Activated CD8-positive, alpha-beta memory T cell treated with anti-CD3 and anti-CD28 coated beads, Interleukin-2, amount 50 U/mL, for 48 hours (primary cell): ENCODE measurements at places on chromosomes 3 and 15.

DNA sequence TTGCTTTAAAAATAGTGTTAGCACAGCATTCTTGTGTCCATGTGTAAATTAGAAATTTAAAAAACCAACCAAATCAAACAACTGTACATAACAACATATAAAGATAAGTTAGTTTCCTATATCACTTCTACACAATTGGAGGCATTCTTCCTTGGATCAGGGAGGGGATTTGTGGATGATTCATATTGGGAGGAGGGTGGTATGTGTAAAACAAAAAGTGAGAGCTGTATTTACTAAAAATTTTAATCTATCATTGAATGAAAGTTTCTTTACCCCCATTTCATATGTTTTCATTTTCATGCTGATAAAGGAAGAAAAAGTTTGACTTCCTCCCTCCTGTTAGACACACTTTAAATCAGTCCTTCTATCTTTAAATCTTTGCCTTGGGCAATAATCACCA is 325.0 kb downstream of the SATB1 start:
- no peak for DNase-seq

DNA sequence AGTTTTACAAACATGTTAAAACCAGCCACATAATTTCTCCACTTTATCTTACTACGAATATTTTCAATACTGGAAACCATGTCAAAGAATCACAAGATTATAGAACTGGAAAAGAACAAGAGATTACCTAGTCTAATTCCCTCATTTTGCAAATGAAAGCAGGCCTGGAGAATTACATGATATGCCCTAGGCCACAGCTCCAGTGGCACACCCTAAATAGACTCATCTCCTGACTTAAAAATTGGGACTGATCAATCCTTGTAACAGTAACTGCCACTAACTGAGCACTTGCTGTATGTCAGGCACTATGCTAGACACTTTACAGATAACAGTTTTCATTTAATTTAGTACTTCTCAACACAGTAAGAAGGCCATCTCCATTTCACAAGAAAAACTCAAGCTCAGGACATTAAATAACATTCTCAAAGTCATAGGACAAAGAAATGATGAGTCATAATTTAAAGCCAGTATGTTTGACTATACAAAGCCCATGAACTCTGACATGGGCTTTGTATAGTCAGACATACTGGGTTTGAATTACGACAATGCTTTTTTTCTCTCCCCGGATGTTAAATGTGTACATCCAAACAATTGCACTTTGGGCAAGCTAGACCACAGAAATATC is 9.4 kb downstream of the IGSF11 start:
- no peak for DNase-seq

DNA sequence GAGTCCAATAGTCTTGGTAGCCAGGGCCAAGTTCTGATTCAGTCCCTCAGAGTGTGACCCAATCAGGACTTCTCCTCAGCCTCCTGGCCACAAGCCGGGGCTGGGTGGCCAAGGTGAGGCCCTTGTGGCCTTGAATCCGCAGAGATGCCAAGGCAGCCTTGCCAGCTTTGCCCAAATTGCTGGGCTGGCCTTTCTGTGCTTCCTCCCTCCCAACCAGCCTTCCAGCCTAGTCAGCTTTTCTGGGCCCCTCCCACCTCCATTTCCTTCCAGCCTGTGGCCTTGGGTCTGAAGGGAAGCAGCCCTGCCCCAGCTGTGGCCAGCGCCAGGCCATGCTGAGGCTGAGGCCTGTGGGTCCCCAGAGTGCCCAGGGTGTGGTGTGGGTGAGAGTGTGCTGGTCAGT is 34.3 kb upstream of the ANKDD1A start:
- DNase-seq = no peak

- no peak for DNase-seq
Measured at GRCh38 chr3:124701687-124702086, 28.6 kb upstream of the UMPS start.

GRCh38 chr3:51559411-51559888 is 20.9 kb downstream of the RAD54L2 start:
- DNase-seq = no peak

DNA sequence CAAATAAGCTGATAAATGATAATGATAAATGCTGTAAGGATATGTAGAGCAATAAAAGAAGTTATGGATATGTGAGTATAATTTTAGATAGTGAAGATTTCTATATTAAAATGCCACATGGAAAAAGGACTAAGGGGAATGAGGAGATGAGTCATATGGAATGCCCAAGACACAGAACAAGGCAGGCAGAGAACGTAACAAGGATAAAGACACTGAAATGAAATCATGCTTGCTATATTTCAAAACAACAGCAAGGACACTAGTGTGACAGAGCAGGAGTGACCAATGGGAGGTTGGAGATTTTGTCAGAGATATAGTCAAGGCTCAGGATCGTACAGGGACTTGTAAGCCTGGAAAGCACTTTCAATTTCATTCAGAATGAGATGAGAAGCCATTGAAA is 621.5 kb upstream of the SEMA6D start:
- no peak for DNase-seq

GRCh38 chr15:81723701-81724100 is 322.1 kb downstream of the MEX3B start:
- DNase-seq = no peak

DNA sequence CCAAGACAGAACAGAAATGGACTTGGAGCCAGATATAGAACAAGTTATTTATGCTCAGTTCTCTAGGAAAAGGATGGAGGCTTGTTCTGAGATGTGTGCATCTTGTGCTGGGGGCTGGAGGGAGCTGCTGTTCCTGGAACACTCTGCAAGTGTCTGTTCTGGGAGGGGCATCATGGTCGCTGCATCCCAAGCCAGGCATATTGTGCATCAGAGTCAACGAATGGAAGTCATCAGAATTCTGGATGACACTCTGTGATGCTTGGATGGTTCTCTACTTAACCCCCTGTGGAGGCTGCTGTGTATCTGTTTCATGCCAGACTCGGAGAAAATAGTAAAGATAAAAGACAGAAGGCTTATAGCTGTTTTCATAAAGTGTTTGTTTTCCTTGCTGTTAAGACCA is 34.7 kb downstream of the RPL22L1 start:
- DNase-seq = no peak

- no peak for DNase-seq
Measured at GRCh38 chr3:16935781-16936180, 51.0 kb downstream of the PLCL2 start.

DNA sequence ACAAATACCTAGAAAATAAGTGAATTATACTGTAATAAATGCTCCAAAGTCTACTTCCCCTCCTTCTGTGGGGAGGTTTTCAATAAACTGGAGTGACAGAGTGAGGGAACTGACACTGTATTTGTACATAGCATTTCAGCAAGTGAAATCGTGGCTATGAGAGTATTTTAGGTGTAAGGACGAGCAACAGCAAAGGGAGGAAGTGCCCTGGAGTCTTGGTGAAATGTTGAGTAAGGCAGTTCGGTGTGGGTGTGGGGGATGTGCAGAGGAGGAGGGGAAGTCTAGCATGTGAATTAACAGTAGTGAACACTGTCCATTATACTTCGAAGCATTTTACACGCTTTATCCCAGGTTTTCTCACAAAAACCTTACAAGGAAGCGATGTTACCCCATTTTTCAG is 18.1 kb upstream of the P2RY13 start:
- DNase-seq = no peak

- DNase-seq = no peak
Measured at GRCh38 chr15:70597945-70598344, 165.4 kb downstream of the UACA start.

DNA sequence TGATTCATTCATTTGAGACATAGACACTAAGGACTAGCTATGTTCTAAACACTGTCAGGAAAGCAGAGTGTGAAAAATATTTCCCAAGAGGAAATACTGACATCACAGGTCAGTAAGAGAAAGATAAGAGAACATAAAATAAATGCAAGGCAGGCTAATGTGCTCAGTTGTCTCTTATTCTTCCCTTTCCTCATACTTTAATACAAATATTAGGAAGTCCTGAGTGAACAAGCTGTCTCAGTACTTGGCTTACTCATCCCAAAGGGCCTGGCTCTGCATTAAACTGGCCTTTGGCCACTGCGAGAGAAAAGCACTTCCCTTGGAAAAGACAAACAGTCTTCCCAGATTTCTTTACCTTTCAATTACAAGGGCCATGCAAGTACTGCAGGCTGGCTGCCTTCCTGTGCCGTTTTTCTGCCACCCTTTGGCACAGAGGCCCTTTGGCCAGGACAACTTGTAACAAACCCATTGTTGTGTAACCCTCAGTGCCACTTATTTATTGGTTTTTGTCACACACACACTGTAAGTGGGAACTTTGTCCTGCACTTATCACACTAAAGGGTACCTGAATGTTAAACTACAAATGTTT is 31.7 kb downstream of the EDC3 start:
- DNase-seq = peak; percentile 22

GRCh38 chr3:167067787-167068161 is 312.3 kb downstream of the ZBBX start:
- DNase-seq = no peak

DNA sequence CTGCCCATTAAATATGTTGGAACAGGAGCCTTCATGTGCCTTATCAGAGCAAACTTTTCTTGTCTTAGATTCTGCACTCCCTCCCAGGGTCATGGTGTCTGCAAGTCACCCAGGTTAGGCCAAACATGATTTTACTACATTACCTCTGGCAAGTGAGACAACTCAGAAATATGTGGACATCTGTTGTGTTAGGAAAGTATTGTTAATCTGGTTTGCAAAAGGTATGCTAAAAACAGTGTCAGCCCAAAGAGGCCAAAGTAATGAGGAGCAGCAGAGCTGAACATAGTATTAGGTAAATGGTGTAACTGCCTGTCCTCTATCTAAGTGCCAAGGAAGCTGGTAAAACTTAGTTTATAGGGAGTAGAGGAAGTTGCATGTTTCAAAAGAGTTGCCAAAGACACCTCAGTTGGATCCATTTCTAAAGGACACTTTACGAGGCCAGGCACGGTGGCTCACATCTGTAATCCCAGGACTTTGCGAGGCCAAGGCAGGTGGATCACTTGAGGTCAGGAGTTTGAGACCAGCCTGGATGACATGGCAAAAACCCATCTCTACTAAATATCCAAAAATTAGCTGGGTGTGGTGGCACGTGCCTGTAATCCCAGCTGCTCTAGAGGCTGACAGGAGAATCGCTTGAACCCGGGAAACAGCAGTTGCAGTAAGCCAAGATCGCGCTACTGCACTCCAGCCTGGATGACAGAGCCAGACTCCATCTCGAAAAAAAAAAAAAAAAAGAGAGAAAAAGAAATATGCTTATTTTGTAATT is 22.5 kb upstream of the PPIB start:
- no peak for DNase-seq

DNA sequence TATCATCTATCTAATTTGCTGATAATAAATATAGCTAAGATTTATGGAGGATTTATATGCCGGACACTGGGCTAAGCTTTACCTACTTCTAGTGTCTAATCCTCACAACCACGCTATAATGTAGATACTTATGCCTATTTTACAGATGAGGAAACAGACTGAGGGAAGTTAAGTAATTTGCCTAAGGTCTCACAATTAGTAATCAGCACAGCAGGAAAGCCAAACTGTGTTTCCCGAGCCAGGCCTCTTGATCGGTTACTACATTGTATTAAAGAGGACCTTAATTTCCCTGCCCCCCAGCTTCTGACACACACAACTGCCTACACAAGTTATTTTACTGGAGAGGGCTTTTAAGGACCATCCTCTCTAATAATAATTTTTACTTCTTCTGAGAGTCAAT is 40.9 kb downstream of the ONECUT1 start:
- no peak for DNase-seq

DNA sequence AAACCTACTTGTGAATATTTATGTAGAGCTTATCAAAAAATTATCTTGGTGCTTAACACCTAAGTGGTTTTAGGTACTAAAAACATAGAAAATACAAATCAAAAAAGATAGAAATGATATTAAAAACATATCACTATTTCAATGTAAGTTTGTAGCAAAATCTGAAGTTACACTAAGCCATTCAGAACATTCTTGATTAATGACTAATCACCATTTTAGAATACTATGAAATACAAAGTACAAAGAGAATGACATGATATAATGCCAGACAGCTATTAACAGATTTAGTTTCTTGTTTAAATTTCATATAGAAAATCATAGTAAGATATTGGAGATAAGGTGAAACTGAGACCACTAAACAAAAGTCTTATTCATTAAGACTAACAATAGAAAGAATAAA is 169.7 kb upstream of the AGTR1 start:
- DNase-seq = no peak

DNA sequence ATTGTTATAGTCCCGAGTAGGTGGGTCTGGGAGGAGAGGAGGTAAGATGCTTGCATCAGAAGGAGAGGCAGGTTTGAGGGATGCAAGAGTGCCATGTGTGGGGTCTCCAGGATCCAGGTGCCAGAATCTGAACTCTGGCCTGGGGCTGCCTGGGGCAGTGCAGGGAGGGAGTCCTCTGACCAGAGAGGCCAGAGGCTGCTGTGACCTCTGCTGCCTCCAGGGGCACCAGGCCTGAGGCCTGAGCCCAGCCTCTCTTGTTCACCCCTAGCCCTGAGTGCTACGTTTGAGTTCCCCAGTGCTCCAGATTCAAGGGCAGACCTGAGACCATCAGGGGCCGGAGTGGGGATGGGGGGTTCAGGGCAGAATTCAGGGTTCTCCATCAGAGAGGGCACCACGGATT is 7.4 kb downstream of the SLC38A3 start:
- DNase-seq = no peak

DNA sequence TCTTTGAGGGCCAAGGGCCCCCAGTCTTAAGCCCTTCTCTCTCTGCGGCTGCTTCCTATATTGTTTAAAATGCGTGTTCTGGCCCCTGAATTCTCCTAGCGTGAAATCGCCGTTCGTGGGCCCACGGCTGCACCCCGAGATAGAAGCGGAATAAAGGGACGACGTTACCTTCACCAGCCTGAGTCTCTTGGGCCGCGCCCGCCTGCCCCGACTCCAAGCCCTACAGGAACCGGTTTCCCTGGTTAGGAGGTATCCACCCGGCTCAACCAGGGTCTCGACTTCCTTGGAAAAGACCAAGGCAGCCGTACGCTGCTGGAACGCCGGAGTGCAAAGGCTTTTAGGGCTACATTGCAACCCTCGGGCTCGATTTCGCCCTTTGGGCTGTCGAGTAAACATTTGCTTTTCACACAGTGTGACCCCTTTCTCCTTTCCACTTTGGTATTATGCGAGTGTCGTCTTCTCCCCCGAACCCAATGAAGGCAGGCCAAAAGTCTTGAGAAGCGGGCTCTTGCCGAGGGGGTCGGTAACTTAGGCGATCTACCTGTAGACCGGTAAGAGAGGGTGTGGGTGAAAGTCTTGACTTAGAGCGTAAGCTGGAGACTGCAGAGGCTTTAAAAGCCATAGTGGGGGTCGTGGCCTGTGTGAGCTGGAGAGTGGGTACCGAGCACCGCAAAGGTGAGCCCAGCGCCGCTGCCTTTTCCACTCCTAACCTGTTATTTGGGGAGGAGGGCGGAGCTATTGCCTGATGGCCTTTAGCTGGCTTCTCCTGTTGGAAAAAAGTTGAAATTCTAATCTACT is 2.0 kb downstream of the TRIM71 start:
- no peak for DNase-seq

GRCh38 chr3:134486577-134487041 is 752 bp downstream of the CEP63 start:
- DNase-seq = no peak

DNA sequence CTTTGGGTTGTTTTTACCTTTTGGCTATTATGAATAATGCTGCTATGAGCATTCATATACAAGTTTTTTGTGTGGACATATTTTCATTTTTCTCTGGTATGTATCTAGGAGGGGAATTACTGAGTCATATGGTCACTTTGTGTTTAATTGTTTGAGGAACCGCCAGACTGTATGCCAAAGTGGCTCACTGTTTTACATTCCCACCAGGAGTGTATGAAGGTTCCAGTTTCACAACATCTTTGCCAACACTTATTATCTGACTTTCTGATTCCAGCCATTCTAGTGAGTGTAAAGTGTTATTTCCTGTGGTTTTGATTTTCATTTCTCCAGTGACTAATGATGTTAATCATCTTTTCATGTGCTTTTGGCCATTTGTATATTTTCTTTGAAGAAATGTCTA is 51.8 kb downstream of the CMTM7 start:
- peak; percentile 38 for DNase-seq
